ENCODE measurements at places on chromosomes 16 and 17.

- no peak for DNase-seq
Observed at GRCh38 chr17:82332669-82333278, 792 bp downstream of the SECTM1 start.

GRCh38 chr17:40035162-40035559 lies 19.0 kb downstream of the MED24 start:
- DNase-seq: no peak

- DNase-seq: no peak
Observed at GRCh38 chr16:3059723-3060242, 5.7 kb upstream of the IL32 start.

GRCh38 chr17:7755095-7755890 lies 37.7 kb downstream of the DNAH2 start:
- no peak for DNase-seq

GRCh38 chr16:14202697-14203096 lies 131.6 kb downstream of the MRTFB start:
- DNase-seq: no peak
